ENCODE measurements at places on chromosomes 1 and 21.

- DNase-seq = no peak
Measured at GRCh38 chr1:115690972-115691371, 49.2 kb downstream of the VANGL1 start.

- no peak for DNase-seq
Measured at GRCh38 chr1:113207019-113207418, 134.0 kb downstream of the LRIG2 start.

DNA sequence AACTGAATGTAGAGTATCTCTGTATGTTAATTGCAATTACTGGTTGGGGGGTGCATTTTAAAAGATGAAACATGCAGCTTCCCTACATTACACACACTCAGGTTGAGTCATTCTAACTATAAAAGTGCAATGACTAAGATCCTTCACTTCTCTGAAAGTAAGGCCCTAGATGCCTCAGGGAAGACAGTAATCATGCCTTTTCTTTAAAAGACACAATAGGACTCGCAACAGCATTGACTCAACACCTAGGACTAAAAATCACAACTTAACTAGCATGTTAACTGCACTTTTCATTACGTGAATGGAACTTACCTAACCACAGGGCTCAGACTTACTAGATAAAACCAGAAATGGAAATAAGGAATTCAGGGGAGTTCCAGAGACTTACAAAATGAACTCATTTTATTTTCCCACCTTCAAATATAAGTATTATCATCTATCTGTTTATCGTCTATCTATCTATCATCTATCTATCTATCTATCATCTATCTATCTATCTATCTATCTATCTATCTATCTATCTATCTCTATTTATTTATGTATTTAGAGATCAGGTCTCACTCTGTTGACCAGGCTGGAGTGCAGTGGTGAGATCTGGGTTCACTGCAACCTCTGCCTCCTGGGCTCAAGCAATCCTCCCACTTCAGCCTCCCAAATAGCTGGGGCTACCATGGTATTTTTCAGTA lies 47.8 kb downstream of the CHML start:
- no peak for DNase-seq

- no peak for DNase-seq
Measured at GRCh38 chr1:242425232-242425631, 99.3 kb downstream of the PLD5 start.

GRCh38 chr1:5856246-5856815 lies 135.9 kb downstream of the NPHP4 start:
- no peak for DNase-seq

DNA sequence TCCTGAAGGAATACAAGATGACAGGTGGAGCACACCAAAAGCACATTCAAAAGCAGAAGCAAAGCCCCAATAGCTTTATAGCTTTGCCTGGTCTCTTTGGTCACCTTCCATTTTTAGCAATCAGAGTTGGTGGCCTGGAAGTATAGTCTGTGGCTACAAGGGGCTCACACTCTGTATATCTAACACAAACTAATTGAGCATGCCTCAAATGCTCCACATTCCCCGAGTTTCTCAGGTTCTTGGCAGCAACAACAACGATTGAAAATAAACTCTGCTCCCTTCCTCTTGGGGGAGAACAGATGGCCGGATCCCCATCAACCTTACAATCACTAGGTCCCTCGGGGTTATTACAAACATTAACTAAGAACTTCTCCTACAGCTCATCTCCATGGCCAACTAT lies 24.9 kb upstream of the TADA1 start:
- no peak for DNase-seq

DNA sequence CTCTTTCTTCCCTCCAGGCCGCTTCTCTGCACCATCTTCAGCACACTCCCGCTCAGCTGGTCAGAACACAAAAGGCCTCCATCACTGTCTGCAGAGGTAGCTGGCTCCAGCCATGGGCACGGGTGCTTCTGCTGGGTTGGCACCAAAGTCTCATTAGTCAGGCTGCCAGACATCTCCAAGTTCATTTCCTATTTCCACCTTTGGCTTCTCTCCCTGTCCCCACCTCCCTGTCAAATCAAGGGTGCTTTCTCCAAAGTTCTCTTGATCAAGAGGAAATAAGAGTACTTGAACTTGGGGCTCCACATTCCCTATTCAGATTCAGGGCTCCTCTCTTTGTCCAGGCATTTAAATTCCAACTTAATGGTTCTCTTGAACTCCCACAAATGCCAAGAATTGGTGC lies 33.9 kb upstream of the GRIK3 start:
- no peak for DNase-seq

- no peak for DNase-seq
Measured at GRCh38 chr1:78032996-78033796, 12.6 kb upstream of the GIPC2 start.

GRCh38 chr1:118937413-118938072 lies 50.6 kb downstream of the TBX15 start:
- no peak for DNase-seq

GRCh38 chr1:29523136-29523535 lies 286.8 kb downstream of the PTPRU start:
- DNase-seq = no peak

GRCh38 chr1:156926175-156926574 lies 5.7 kb downstream of the LRRC71 start:
- no peak for DNase-seq

DNA sequence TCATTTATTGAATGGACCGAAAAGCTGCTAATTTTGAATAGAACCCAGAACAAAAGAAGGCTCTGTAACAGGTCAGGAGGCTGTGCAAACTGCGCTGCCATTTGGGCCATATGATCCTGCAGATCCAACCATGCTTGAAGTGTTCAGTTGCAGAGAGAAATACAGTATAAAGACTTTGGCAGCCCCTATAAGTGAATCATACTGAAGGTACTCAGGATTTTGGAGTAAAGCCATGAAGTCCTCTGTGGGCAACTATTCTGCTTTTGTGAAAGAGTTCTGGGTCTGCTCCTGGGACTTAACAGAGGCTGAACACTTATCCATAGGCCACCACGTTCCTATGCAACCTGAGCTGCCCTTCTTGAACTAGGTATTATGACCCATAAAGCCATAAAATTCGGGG lies 1613.6 kb upstream of the PRMT6 start:
- no peak for DNase-seq

- no peak for DNase-seq
Measured at GRCh38 chr1:230246551-230246950, 179.5 kb downstream of the GALNT2 start.

GRCh38 chr1:4599521-4599920 lies 54.9 kb upstream of the AJAP1 start:
- no peak for DNase-seq

- DNase-seq = no peak
Measured at GRCh38 chr1:7455796-7456721, 315.0 kb upstream of the VAMP3 start.

DNA sequence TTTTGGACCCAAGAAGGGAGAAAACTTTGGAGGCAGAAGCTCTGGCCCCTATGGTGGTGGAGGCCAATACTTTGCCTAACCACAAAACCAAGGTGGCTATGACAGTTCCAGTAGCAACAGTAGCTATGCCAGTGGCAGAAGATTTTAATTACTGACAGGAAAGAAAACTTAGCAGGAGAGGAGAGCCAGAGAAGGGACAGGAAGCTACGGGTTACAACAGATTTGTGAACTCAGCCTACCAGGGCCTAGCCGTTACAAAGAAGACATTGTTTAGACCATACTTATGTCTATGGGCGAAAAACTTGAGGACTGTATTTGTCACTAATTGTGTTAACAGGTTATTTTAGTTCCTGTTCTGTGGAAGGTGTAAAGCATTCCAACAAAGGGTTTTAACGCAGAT lies 10.4 kb upstream of the ACOT11 start:
- DNase-seq = no peak

Measured in midbrain (tissue), 1 donor.